ENCODE measurements at places on chromosomes 7 and 10. TPM values are rescaled to one million over a fixed set of nuclear protein-coding genes. Genes with fewer than 3 reads are reported as not detected.

DNA sequence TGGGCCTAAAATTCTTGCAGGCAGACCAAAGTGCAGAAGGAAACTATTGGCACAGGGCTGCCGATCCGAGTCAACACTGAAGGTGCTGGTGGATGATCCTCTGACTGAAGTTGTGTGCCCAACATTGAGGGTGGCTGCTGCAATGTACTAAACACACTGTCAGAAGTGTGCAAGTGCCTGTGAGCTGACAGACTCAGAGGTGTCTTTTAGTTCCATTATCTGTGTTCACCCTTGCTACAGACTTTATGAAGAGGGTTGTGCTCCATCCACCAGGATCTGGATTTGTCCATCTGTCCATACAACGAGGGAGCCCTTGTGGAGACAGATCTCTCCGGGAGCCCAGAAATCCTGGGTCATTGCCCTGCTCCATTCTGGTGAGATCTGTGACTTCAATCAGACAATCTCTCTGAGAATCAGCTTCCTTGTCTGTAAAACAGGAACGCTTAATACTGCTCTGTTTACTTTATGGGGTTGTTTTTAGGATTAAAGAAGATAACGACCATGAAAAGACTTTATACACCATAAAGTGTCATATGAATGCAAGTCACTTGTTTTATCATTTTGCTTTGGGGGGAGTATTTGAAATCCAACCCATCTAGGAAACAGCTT, 9.5 kb upstream of the TRPV6 start:
- no peaks in the 10 kb centered on the region for H3K4me1 ChIP-seq
- no peaks in the 10 kb centered on the region for H3K27me3 ChIP-seq
- no peak for DNase-seq
- no peak overlapping the region for H3K4me3 ChIP-seq
- H3K36me3 ChIP-seq, result no peaks in the 10 kb centered on the region

DNA sequence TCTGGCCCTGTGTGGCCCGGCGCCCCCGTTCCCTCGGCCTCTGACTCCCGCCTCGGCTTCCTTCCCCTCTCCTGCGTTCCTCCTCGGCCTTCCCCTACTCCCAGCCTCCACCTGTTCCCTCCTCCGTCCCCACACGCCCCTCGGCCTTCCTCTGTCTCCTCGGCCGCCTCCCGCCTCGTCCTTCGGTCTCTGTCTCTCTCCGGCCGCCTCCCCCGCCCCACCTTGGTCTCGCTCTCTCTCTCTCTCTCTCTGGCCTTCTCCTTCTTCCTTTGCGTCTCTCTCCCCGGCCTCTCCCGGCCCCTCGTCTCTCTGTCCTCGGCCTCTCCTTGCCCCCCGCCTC, 588 bp downstream of the GET4 start:
- no peak for DNase-seq
- H3K27ac ChIP-seq, result peak overlapping the region; percentile 80
- peaks cover 33% of the 10 kb centered on the region for H3K4me1 ChIP-seq
- H3K36me3 ChIP-seq, result peaks cover 12% of the 10 kb centered on the region
- no peaks in the 10 kb centered on the region for H3K27me3 ChIP-seq

GRCh38 chr10:78777867-78778266, 290.9 kb upstream of the ZMIZ1 start:
- H3K36me3 ChIP-seq, result no peaks in the 10 kb centered on the region
- no peak overlapping the region for H3K27ac ChIP-seq
- H3K4me3 ChIP-seq, result no peak overlapping the region
- DNase-seq, result no peak
- H3K27me3 ChIP-seq, result no peaks in the 10 kb centered on the region

DNA sequence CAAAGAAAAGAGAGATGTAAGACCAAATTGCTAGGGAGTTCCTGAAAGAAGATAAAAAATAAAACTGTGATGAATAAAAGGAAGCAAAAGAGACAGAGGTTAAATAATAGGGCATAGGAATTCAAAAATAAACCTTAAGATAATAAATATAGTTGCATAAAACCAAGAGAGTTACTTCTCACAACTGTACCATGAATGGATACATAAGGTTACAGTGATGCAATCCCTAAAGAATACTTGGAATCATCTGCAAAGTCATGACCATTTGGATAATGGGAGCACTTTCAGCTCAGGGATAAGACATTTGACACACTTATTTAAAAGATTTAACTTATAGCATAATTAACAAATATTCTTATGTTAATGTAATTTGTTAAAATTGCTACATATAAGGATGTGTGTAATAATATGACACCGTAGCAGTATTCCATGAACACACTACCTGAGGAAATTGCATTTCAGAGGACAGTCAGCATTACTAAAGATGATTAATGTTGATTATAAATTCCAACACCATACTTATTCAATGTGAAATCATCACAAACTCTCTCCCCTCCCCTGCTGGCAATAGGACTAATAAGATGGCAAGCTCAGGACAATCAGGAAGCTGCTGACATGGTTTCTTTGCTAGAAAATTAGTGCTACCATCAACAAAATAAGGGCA, 202.1 kb upstream of the AKR1E2 start:
- H3K36me3 ChIP-seq, result no peaks in the 10 kb centered on the region
- no peak overlapping the region for H3K27ac ChIP-seq
- H3K4me1 ChIP-seq, result no peaks in the 10 kb centered on the region
- no peak for DNase-seq
- no peak overlapping the region for H3K4me3 ChIP-seq
- peaks cover 4% of the 10 kb centered on the region for H3K27me3 ChIP-seq

- H3K27me3 ChIP-seq, result no peaks in the 10 kb centered on the region
- peak overlapping the region; percentile 97 for H3K27ac ChIP-seq
- H3K4me1 ChIP-seq, result peaks cover 47% of the 10 kb centered on the region
- peaks cover 5% of the 10 kb centered on the region for H3K36me3 ChIP-seq
Observed at GRCh38 chr10:35089611-35090161, 455 bp downstream of the CUL2 start.

GRCh38 chr7:93198472-93198871, 27.8 kb downstream of the HEPACAM2 start:
- no peak overlapping the region for H3K4me3 ChIP-seq
- no peaks in the 10 kb centered on the region for H3K36me3 ChIP-seq
- no peak overlapping the region for H3K27ac ChIP-seq
- DNase-seq, result no peak

GRCh38 chr7:47574482-47575329, 7.2 kb downstream of the TNS3 start:
- H3K27ac ChIP-seq, result no peak overlapping the region
- H3K27me3 ChIP-seq, result no peaks in the 10 kb centered on the region
- no peaks in the 10 kb centered on the region for H3K4me1 ChIP-seq
- no peak overlapping the region for H3K4me3 ChIP-seq
- DNase-seq, result no peak

- H3K36me3 ChIP-seq, result no peaks in the 10 kb centered on the region
- H3K27me3 ChIP-seq, result no peaks in the 10 kb centered on the region
- DNase-seq, result peak; percentile 27
- H3K4me1 ChIP-seq, result peaks cover 44% of the 10 kb centered on the region
- H3K27ac ChIP-seq, result peak overlapping the region; percentile 43
Observed at GRCh38 chr7:55574051-55574717, 1.9 kb upstream of the VOPP1 start.

DNA sequence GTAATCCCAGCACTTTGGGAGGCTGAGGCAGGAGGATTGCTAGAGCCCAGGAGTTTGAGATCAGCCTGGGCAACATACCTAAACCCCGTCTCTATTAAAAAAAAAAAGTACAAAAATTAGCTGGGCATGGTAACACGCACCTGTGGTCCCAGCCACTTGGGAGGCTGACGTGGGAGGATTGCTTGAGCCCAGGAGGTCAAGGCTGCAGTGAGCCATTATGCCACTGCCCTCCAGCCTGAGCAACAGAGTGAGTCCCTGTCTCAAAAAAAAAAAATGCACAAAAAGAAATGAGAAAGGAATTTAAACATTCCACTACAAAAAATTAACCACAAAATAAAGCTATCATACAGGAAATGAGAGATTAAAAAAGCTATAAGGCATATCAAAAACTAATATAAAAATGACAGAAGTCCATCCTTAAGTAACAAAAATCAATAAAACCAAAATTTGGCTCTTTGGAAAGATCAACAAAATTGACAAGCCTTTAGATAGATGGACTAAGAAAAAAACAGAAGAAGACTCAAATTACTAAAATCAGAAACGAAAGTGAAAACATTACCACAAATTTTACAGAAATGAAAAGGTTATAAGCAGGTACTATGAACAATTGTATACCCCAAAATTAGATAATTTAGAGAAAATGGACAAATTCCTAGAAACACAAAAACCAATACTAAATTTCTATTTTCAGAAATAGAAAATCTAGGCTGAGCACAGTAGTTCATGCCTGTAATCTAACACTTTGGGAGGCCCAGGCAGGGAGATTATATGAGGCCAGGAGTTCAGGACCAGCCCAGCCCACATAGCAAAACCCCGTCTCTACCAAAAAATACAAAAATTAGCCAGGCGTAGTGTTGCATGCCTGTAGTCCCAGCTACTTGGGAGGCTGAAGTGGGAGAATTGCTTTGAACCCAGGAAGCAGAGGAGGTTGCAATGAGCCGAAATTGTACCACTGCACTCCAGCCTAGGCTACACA, 42.4 kb upstream of the NANOS1 start:
- peak overlapping the region; percentile 53 for H3K4me3 ChIP-seq
- H3K27me3 ChIP-seq, result peaks cover 5% of the 10 kb centered on the region
- peak; percentile 54 for DNase-seq
- H3K4me1 ChIP-seq, result no peaks in the 10 kb centered on the region
- no peaks in the 10 kb centered on the region for H3K36me3 ChIP-seq

DNA sequence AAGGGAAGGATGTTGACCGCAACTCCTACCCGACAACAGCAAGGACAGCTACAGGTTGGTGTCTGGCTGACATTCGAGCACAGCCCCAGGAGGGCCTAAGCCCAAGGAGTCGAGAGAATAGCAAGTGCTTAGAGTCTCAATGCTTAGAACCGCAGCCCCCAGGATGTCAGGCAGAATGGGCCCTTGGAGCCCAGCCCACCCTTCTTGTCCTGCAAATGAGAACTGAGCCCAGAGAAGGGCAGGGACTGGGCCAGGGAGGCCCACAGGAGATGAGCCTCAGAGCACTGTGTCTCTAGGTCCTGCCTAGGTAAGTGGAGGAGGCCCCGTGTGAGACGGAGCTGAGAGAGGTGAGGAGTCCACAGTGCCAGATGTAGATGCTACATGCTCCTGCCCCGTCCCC, 173.3 kb upstream of the ZMIZ1 start:
- H3K4me3 ChIP-seq, result no peak overlapping the region
- H3K4me1 ChIP-seq, result no peaks in the 10 kb centered on the region

GRCh38 chr10:32110790-32111189, 54.6 kb upstream of the KIF5B start:
- H3K4me3 ChIP-seq, result no peak overlapping the region
- H3K27me3 ChIP-seq, result peaks cover 2% of the 10 kb centered on the region
- DNase-seq, result no peak
- H3K4me1 ChIP-seq, result no peaks in the 10 kb centered on the region

- H3K27ac ChIP-seq, result no peak overlapping the region
- H3K4me1 ChIP-seq, result no peaks in the 10 kb centered on the region
- DNase-seq, result no peak
- no peaks in the 10 kb centered on the region for H3K36me3 ChIP-seq
- H3K4me3 ChIP-seq, result no peak overlapping the region
- no peaks in the 10 kb centered on the region for H3K27me3 ChIP-seq
Observed at GRCh38 chr10:76969366-76969948, 668.2 kb downstream of the KCNMA1 start.

DNA sequence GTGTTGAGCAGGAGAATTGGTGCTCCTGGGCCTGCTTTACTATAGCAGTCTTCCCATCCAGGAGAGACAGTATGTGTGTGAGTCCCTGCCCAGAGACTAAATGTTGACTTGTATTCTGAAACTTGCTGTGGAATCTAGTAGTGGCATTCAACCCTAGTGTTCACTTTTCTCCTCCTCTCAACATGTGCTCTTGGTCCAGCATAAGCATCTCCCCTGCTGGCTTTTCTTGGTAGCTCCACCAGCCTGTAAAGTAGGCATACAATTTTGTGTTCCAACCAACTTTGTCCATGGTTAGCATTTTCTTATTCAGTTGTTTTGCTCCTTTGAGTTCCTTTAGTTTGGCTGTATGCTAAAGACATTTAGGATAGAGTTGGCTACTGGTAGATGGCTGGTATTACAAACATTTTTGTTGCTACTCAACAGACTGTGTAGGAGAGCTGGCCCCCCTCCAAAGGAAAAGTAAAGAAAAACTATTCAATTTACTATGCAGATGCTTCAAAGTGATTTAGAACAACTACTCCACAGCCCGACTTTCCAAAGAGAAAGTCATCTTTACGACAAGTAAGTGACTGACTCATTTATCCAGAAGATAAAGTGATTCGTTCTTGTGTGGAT, 46.0 kb downstream of the ASB4 start:
- H3K4me1 ChIP-seq, result no peaks in the 10 kb centered on the region
- H3K27me3 ChIP-seq, result no peaks in the 10 kb centered on the region

GRCh38 chr10:91043173-91043910, 122.5 kb upstream of the ANKRD1 start:
- no peak for DNase-seq
- no peak overlapping the region for H3K4me3 ChIP-seq
- H3K36me3 ChIP-seq, result no peaks in the 10 kb centered on the region
- H3K27ac ChIP-seq, result no peak overlapping the region
- no peaks in the 10 kb centered on the region for H3K4me1 ChIP-seq

GRCh38 chr10:43362191-43362839, 9.1 kb upstream of the FXYD4 start:
- peak overlapping the region; percentile 89 for H3K27ac ChIP-seq
- H3K4me3 ChIP-seq, result peak overlapping the region; percentile 96
- H3K27me3 ChIP-seq, result no peaks in the 10 kb centered on the region
- no peaks in the 10 kb centered on the region for H3K36me3 ChIP-seq

DNA sequence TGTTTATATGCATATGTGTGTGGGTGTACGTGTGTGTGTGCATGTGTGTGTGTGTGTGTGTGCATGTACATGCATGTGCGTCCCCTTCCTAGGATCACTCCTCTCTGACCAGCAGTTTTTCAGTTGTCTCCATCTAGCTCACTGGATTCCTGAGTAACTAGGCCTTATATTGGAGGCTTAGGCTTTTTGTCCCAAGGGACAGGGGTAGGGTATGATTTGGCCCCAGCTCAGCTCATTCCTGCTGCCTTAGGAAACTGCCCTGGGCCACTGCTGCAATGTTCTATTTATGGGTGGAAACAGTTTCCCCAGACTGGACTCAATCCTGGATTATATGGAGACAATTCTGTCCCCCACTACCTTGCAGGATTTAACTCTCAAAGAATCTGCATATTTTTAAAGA, 68.8 kb upstream of the SDK1 start:
- H3K36me3 ChIP-seq, result no peaks in the 10 kb centered on the region
- no peak overlapping the region for H3K27ac ChIP-seq
- DNase-seq, result no peak

GRCh38 chr7:46123-46829, 146.1 kb upstream of the FAM20C start:
- no peak overlapping the region for H3K27ac ChIP-seq
- DNase-seq, result no peak
- H3K4me1 ChIP-seq, result no peaks in the 10 kb centered on the region
- no peaks in the 10 kb centered on the region for H3K27me3 ChIP-seq

GRCh38 chr7:21829731-21830130, 116.0 kb downstream of the CDCA7L start:
- no peak for DNase-seq
- no peaks in the 10 kb centered on the region for H3K36me3 ChIP-seq
- peaks cover 3% of the 10 kb centered on the region for H3K27me3 ChIP-seq
- no peak overlapping the region for H3K27ac ChIP-seq

GRCh38 chr10:36446881-36447280, 678.5 kb upstream of the ANKRD30A start:
- H3K27me3 ChIP-seq, result no peaks in the 10 kb centered on the region
- no peak overlapping the region for H3K4me3 ChIP-seq
- DNase-seq, result no peak
- H3K36me3 ChIP-seq, result no peaks in the 10 kb centered on the region
- no peak overlapping the region for H3K27ac ChIP-seq

GRCh38 chr10:51528527-51528926, 170.9 kb downstream of the CSTF2T start:
- no peaks in the 10 kb centered on the region for H3K36me3 ChIP-seq
- no peak overlapping the region for H3K4me3 ChIP-seq
- no peak for DNase-seq
- H3K27me3 ChIP-seq, result no peaks in the 10 kb centered on the region

Gene ANXA7
- total RNA-seq, result 108 TPM

Gene JAKMIP3
- 0.42 TPM for total RNA-seq

Gene GRM3
- not detected for total RNA-seq

Gene NXPH1
- total RNA-seq, result not detected

Gene H2BK1
- 3.8 TPM for total RNA-seq
